T-helper 2 cell (primary cell): ENCODE measurements at places on chromosomes 12 and 14.
A peak's percentile ranks its signal among the peaks of the same experiment; 100 is the strongest.

GRCh38 chr12:53995002-53995377 lies 5.0 kb upstream of the HOXC9 start:
- DNase-seq: no peak

GRCh38 chr12:121038861-121039668 lies at the start of gene OASL:
OASL (minus strand) TSS chr12:121039246; CDS start chr12:121038971, 275 bp downstream.
- DNase-seq: peak; percentile 28

DNA sequence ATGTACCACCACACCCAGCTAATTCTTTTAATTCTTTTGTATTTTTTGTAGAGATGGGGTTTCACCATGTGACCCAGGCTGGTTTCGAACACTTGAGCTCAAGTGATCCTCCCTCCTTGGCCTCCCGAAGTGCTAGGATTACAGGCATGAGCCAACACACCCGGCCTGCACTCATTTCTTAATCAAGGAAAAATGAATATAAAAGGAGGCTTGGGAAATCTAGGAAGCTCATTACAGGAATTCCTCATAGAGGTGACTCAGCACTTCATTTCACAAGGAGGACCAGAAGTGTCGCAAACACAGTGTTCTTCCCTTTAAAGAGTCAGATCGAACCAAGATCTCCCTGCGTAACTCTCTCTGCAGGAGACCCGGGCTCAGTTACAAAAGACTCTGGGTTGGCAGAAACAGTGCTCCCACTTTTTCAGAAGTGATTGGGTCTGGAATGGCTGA lies 30.3 kb downstream of the NFKBIA start:
- no peak for DNase-seq

DNA sequence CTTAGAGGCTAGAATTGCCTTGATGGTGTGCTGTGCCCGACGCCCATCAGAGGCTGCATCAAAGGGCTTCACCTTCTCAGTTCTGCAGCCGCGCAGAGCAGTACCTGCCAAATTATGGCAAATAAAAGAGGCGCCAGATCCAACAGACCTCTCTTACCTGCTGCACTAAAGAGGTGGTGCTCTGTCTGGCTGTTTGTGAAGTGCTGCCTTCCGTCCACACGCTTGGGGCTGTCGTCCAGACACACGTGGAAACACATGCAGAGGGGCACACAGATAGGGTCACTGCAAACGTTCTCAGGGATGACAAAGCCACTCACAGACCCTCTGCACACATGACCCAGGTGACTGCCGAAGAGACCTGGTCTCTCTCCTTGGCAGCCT lies 617.5 kb downstream of the VRK1 start:
- no peak for DNase-seq

DNA sequence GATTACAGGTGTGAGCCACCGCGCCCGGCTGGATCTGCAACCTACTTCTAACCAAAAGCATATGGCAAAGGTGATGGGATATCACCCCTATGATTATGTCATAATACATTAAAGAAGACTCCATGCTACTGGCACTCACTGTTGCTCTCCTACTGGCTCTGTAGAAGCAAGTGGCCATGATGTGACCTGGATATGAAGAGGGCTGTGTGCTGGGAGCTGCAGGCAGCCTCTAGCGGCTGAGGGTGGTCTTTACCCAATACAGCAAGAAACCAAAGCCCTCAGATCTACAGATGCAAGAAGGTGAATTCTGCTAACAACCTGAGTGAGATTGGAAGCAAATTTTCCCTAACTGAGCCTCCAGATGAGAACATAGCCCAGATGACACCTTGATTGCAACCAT lies 34.2 kb upstream of the TRIM9 start:
- no peak for DNase-seq

DNA sequence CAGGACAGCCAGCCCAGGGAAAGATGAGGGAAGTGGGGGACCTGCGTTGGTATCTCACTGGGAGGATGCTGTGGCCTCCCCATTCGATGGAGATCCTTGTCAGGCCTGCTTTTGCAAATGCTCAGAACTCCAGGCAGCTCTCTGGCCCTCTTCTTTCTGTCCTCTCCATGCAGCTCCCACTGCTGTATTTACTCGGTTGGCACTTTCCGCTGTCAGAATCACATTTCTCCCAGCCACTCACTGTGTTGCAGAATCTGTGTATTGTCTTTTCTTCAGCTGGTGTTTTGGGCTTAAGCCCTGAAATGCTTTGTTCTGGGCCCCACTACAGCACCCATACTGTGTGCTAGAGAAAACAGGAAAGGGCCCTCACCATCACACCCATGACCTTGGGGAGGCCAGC lies 401.1 kb downstream of the RGS6 start:
- no peak for DNase-seq

DNA sequence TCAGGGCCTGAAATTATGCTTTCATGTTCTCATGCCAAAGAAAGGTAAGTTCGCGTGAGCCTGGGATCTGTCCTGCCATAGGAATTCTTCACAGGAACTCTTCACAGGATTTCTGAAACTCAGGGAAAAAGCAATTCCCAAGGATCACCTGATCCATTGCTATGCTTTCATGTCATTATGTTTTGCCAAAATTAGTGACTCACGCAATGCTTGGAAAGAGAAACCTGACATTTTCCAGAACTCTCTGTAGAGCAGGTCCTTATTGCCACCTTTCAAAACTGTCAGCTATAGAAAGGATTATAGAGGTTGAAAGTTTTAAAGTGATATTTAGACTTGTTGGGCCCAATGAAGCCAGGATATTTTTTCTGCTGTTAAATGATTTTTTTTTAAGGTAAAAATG lies 6.3 kb upstream of the KCNJ8 start:
- DNase-seq: no peak

DNA sequence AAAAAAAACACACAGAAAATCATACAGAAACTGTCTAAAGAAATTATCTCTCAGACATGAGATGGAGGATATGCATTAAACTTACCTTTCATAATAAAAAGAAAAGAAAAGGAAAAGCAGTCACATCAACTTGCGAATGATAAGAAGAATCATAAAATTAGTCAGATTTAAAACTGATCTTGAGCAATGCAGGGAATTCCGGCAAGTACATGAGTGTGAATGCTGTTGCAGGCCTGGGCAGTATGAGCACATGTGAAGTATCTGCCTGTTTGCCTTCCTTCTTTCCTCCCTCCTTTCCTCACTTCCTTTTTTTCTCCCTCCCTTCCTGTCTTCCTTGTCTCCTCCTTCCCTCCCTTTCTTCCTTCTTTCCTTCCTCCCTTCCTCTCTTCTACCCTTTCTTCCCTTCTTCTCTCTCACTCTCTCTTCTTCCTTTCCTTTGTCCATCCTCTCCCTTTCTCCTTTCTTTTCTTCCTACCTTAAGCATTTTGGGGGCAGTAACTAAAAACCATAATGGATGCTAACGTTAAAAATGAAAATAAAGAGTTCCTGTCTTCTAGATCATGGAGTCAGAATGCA lies 38.5 kb upstream of the SLC6A15 start:
- no peak for DNase-seq

GRCh38 chr12:64142382-64142781 lies 79.7 kb downstream of the KICS2 start:
- no peak for DNase-seq

- DNase-seq: no peak
Measured at GRCh38 chr14:72610096-72610830, 283.6 kb downstream of the DPF3 start.

- no peak for DNase-seq
Measured at GRCh38 chr12:88310069-88310468, 168.0 kb downstream of the TMTC3 start.

DNA sequence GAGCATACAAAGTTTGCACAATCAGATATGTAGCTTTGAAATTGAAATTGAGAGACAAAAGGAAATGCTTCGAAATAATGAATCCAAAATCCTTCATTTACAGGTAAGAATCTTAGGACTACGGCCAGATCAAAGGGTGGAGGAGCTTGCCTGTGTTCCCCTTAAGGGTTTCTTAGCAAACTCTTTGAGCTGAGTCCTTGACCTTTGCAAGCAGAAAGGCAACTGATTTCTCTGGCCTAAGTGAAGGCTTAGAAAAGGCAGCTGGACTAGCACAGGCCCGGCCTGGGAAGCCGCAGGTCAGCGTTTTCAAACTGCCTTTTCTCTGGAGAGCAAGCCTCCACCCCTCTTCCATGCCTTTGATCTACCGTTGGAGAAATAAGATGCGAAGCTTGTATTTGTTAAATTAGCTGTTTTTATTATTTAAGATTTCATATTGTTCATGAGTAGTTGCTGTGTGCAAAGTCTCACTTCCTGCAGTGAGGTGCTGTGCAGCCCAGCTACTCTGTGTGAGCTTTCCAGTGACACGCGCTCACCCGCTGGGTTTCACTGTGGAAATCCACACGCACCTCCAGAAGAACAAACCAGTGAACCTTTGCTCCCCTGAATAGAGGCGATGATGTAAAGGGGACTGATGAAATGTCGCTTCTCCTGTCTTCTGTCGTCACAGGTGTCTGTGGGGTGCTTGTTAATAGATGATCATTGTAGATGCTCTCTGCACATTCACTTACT lies 25.0 kb upstream of the AMN start:
- DNase-seq: no peak

DNA sequence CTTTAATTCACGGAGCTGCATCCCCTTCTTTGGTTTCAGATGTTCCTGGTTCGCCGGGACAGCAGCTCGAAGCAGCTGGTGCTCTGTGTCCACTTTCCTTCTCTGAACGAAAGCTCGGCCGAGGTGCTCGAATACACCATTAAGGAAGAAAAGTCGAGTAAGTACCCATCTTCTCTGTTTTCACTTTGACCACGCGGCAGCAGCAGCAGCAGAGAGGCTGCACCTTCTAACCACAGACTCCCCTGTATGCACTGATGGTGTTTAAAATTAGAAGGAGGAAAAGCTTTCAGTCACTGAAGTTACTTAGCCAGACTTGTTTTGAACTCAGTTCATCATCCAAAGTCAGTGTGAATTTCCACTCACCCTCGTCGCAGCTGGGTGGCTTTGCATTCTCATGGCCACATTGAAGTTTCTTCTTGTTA lies 63.8 kb downstream of the RIN3 start:
- no peak for DNase-seq
